Upper lobe of left lung (tissue), 6 donors: ENCODE measurements at places on chromosomes 3 and 15.

DNA sequence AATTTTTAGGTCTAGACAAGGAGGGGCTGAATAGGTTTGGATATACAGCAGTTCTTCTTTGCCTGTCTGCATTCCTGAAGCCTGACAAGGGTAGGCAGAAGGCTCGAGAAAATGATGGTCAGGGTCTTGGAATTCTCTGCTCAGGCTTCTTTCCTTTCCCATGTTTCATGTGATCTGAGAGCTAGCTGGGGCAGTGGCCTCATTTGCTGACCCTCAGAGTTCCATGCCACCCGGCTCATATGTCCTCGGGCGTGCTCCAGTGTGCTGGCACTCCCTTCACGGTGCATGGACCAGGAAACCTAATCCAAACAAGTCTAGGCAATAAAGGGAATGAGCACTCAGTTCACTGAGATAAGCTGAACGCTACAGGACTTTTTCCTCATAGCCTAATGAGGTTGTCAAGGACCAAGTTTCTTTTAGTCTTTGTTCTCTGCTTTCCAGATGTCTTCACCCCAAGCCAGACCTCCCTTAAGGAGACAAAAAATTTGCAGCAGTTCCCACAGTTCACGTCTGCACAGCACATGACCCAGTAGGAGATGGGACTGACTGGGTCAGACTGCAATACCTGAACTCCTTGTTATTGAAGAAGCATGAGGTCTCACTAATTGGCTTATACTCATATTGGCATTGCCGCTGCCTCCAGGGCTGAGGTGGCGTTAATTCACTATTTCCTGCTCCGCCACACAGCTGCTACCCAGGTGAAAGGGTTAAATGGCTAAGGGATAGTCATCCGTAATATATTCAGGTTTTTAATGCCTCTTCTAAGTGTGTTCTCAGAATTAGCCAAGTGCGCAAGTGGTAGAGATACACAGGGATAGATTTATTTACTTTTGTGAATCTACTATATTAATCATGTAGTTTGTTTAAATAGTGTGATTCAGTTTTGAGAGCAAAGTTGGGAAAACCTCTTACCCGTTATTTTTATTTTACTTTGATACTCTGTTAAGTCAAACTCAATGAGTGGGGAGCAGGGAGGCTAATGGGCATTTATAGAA, 15.3 kb upstream of the RTP4 start:
- no peak for DNase-seq
- no peaks in the 10 kb centered on the region for H3K27me3 ChIP-seq
- no peaks in the 10 kb centered on the region for H3K4me1 ChIP-seq
- no peaks in the 10 kb centered on the region for H3K36me3 ChIP-seq
- no peak overlapping the region for H3K27ac ChIP-seq

- H3K27me3 ChIP-seq = no peaks in the 10 kb centered on the region
- no peak overlapping the region for H3K27ac ChIP-seq
- no peak overlapping the region for H3K4me3 ChIP-seq
- peaks cover 8% of the 10 kb centered on the region for H3K36me3 ChIP-seq
- H3K4me1 ChIP-seq = no peaks in the 10 kb centered on the region
Measured at GRCh38 chr15:57259568-57260040, 116.7 kb upstream of the CGNL1 start.

DNA sequence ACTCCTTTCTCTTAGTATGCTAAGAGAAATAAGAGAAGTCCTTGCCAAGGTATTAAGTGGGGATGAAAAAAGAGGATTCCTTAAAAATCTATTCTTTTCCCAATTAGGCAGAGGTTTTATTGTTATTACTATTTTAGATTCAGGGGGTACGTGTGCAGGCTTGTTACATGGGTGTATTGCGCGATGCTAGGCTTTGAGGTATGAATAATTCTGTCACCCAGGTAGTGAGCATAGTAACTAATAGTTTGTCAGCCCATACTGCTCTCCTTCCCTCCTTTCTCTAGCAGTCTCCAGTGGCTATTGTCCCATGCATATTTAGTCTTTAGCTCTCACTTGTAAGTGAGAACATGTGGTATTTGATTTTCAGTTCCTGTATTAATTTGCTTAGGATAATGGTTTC, 83.9 kb downstream of the LEKR1 start:
- H3K27ac ChIP-seq = no peak overlapping the region
- H3K4me1 ChIP-seq = no peaks in the 10 kb centered on the region
- no peak for DNase-seq
- H3K36me3 ChIP-seq = no peaks in the 10 kb centered on the region
- H3K4me3 ChIP-seq = no peak overlapping the region

DNA sequence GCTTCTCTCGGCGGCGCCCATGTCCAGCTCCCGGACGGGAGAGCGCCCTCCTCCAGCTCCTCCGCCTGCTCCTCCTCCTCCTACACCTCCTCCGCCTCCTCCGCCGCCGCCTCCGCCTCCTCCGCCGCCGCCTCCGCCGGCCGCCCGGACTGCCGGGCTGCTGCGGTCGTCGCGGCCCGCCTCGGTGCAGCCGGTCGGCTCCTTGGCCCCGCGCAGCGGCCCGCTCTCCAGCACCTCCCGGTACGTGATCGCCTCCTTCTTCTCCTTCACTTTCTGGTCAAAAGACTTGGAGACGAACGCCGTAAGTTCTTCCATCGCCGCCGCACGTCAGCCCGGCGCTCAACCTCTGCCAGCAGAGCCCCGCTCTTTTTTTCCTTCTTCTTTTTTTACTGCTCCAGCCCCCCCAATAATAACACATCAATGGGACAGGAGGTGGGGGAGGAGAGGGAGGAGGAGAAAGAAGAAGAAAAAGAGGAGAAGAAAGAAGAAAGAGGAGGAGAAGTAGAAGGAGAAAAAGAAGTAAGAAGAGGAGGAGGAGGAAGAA, 438 bp downstream of the SHOX2 start:
- H3K4me3 ChIP-seq = peak overlapping the region; percentile 53
- no peak overlapping the region for H3K27ac ChIP-seq
- no peaks in the 10 kb centered on the region for H3K36me3 ChIP-seq
- H3K27me3 ChIP-seq = peaks cover 63% of the 10 kb centered on the region
- peaks cover 43% of the 10 kb centered on the region for H3K4me1 ChIP-seq

- H3K4me1 ChIP-seq = no peaks in the 10 kb centered on the region
- no peak for DNase-seq
- no peak overlapping the region for H3K4me3 ChIP-seq
- no peak overlapping the region for H3K27ac ChIP-seq
- no peaks in the 10 kb centered on the region for H3K36me3 ChIP-seq
Measured at GRCh38 chr3:74808506-74809275, 194.2 kb upstream of the CNTN3 start.

DNA sequence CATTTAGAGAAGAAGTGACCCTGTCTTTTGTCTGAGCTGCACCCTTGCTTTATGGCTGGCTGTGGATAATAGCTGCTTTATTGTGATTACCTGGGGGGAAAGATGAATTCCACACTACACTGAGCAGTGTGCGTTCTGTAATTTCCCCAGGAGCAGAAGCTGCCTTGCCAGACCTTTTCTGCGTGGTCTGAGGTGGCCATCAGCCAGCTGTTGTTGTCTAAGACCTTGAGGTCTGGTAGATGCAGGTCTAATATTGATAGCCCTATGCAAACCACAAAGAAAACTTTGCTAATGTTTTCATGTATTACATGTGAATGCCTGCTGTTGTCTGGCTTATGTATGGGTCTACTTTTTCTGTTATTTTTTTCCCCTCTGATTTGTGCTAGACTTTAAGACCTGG, 144.6 kb downstream of the THSD4 start:
- H3K36me3 ChIP-seq = no peaks in the 10 kb centered on the region
- no peak overlapping the region for H3K4me3 ChIP-seq
- DNase-seq = no peak
- H3K27me3 ChIP-seq = no peaks in the 10 kb centered on the region

- no peak within 1 kb of the TSS for H3K4me3 ChIP-seq
- no peak for DNase-seq
- no peaks in the 10 kb centered on the region for H3K4me1 ChIP-seq
- H3K27me3 ChIP-seq = no peaks in the 10 kb centered on the region
Measured at GRCh38 chr15:33968224-33968623, at the start of gene CHRM5. Gene CHRM5 (plus strand): TSS chr15:33968497. CDS start chr15:34062718, 94,221 bp downstream.

- H3K27me3 ChIP-seq = no peaks in the 10 kb centered on the region
- no peak overlapping the region for H3K4me3 ChIP-seq
Measured at GRCh38 chr15:35115155-35115725, 30.1 kb upstream of the NANOGP8 start.

- no peak overlapping the region for H3K4me3 ChIP-seq
- no peak for DNase-seq
- H3K27ac ChIP-seq = no peak overlapping the region
- H3K4me1 ChIP-seq = peaks cover 6% of the 10 kb centered on the region
Measured at GRCh38 chr15:39251413-39252133, 329.3 kb upstream of the THBS1 start.
